ENCODE measurements at places on chromosomes 3 and 15.

- no peak for DNase-seq
These were observed 192.2 kb upstream of the GADL1 start for GRCh38 chr3:31086698-31087097.

- no peak for DNase-seq
These were observed 178.2 kb upstream of the EOMES start for GRCh38 chr3:27900316-27900715.

- DNase-seq = no peak
These were observed 31.6 kb downstream of the FAM227B start for GRCh38 chr15:49589030-49589429.

GRCh38 chr15:22874966-22875365 lies 36.5 kb downstream of the NIPA2 start:
- DNase-seq = no peak

DNA sequence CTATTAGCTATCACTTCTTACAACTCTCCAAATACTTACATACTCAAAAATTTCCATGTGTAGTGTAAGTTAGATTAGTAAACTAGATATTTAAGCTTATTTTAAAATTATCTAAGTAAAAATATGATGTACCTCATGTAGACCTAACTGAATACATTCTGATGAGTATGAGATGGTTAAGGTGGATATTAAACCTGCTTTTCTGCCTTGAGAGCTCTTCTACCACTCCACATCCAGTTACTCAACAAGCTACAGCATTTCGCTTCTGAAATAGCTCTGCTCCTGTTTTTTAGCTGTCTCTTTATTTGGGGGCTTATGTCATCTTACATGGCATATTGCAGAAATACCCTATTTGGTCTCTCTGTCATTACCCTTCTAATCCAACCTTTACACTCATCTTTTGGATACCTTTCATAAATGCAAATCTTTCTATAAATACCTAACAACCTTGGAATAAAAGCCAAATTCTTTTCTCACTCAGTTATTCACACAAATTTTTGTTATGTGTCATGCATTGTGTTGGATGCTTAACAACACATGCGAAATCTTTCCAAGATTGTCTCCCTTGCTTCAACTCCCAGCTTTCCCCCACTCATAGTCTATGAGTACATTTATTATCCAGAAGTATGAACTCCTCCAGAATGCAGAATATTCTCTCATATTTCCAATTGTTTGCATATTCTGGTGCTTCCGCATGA lies 92.0 kb downstream of the ALCAM start:
- peak; percentile 11 for DNase-seq

- no peak for DNase-seq
These were observed 348.6 kb upstream of the CDIN1 start for GRCh38 chr15:36230776-36231175.

GRCh38 chr3:169453256-169454059 lies 210.1 kb downstream of the MECOM start:
- no peak for DNase-seq

DNA sequence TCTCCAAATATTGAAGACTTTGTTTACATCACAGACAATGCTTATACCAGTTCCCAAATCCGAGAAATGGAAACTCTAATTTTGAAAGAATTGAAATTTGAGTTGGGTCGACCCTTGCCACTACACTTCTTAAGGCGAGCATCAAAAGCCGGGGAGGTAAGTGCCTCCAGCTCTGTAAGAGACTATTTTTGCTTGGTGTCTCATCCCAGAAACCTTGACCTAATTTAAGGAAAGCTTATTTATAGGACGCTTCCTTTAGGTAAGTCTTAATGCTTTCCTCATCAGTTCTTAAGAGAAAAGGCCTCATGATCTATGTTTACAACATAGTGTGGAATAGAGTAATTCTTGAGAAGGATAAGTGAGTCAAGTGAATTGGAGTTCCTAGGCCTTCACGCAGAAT lies 11.8 kb downstream of the CCNB2 start:
- no peak for DNase-seq

DNA sequence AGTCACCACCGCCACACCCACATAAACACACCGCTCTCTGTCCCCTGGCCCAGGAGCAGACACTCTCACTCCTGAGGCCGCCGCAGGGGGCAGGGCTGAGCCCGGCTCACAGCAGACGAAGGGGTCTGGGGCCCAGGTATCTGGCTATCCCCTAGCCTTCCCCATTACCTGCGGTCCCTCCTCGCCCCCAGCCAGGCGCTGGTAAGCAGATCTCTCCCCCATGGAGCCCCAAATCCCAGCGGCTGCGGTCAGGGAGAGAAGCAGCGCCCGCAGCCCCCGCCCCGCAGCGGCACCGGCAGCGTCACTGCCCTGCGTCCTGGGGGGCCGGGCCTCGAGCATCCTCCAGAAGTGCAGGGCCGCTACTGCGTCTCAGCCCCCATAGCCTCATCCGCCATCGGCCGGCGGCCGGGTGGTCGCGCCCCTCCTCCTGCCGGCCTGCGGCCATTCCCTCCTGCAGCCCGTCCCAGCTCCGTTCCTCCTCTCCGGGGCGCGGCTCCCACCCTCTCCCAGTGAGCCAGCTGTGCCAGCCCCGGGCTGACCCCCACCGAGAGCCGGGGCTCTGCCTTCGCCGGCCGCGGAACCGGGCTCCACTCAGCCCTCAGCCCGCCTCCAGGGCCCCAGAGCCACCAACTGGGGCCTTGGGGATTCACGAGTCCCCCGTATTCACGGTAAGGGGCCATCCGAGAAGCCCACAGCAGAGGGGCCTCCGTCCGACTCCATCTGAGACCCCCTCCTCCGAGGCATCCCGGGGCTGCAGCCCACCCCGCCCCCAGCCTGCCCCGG lies 13.1 kb downstream of the TNK2 start:
- DNase-seq = peak; percentile 74

- no peak for DNase-seq
These were observed 202.6 kb downstream of the PDCD6IP start for GRCh38 chr3:34001022-34001421.

DNA sequence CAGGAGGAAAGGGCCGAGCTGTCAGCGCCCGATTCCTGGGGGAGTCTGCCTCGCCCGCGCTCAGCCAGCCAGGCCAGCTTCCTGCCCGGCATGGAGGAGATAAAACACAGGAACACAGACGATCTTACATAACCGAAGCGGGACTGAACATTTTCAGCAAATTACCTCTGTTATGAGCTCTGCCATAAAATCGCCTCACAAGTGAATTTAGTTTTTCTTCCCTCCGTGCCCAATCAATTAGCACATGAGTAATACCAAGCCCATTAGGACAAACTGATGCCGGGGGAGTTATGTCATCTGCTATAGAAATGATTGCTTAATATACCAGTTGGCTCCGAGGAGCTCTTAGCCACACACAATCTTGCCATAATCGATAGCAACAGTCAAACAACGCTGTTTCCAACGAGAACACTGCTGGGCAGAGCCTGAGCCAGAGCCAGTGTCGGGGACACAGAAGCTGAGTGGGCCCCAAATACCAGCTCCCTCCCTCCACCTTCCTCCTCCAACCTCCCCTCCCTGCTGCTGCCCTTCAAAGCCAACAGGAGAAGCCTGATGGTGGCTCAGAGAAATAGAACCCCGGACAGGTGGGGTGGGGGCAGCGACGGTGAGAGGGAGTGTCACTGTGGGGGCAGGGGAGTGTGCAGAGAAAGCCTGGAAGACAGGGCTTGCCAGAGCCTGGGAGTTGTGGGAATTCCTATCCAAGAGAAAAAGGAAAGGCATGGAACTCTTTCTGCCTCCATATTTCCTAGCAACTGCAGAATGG lies 279.4 kb upstream of the TLE3 start:
- DNase-seq = no peak

GRCh38 chr3:58167431-58168351 lies 43.1 kb downstream of the DNASE1L3 start:
- peak; percentile 54 for DNase-seq

- peak; percentile 50 for DNase-seq
These were observed 1.4 kb downstream of the CEMIP start for GRCh38 chr15:80780416-80781221.

DNA sequence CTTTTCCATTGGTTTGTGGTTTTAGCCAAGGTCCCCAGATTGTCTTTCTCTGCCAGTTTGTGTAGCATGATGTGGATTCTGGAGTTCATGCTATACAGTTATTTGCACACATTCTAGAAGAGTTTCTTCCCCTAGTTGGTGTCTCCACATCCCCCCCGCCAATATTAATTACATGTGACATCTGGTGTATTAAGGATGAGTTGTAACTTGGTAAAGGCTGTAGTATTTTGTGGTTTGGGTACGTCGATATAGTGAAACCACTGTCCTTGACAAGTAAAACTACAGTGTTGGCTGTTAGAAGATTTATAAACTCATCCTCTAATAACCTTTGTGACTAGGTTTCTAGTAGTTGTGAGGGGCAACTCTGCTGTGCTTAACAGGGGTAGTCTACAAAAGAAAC lies 23.7 kb upstream of the P4HTM start:
- DNase-seq = no peak

GRCh38 chr15:63712828-63713520 lies 115.8 kb downstream of the FBXL22 start:
- DNase-seq = no peak

DNA sequence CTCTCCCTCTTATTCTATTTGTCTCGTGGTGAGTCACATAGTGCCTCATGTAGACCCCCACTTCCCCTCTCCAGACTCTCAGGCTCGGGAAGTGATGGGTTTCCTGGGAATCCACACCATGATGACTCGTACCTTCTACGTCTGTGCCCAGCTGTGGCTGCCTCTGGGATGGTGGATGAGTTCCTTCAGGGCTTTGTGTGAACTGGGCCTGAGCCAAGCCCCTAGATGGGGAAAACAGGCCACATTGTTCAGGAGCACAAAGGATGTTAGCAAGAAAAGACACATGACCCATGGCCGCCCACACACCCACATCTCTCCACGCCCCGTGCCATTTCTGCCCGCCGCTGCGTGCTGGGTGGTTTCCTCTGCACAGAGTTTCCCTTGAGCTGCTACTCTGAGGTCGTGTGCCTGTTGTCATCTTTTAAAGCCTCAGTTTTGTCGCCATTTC lies 10.5 kb downstream of the ISG20 start:
- DNase-seq = peak; percentile 100

- no peak for DNase-seq
These were observed 14.0 kb downstream of the FAM227B start for GRCh38 chr15:49606594-49606993.

- peak; percentile 64 for DNase-seq
These were observed 44.8 kb downstream of the KBTBD12 start for GRCh38 chr3:127959873-127960272.

DNA sequence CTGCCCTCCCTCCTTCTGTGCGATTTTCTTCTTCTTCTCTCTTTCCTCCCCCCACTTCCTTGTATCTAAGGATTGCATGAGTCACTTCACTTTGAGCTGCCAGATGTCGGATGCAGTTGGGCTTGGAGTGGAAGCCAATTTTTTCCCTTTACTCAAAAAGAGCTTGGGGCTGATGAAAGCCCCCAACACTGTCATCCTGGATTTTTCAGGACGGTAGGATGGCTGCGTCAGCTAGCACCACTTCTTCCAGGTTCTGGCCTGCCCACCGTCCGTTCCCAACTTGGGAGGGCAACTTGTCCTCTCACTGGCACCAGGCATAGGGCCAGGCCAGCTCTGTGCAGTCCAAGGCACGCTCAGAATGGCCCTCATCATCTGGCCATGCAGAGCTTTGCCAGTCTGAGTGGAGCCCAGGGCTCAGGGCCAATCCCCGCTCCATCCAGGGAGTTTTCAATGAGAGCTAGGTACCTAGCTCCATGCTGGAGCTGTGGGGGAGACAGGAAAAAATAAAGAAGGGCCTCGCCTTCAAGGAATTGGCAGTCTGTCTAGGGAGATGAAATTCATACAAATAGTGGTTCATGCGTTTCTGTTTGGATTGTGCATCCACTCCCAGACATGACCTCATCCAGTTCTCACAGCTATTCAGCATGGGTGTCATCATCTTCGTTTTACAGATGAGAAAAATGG lies 47.7 kb upstream of the INSYN1 start:
- peak; percentile 86 for DNase-seq

DNA sequence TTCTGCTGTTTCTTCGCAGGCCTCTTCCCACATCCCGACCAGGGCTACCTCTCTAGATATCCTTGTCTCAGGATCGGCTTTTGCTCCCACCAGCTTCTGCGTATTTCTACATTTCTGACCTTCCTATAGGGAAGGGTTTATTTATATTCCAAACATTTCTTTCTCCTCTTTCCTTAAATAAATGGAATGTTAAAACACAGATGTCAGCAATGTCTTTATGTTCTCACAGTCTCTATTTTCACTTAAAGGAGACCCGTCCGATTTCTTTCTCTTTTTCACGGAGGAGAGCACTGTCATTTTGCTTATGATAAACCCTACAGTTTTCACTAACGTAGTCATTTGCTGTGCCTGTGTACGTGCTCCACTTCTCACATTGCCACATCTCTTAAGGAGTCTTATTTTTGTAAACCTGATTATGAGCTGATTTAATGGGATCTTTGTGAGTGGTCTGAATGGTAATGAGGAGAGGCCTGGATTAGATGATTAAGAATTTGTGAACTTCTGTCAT lies 630 bp downstream of the KIF15 start:
- no peak for DNase-seq

- DNase-seq = peak; percentile 78
These were observed 28.9 kb downstream of the CFAP91 start for GRCh38 chr3:119731560-119732343.

DNA sequence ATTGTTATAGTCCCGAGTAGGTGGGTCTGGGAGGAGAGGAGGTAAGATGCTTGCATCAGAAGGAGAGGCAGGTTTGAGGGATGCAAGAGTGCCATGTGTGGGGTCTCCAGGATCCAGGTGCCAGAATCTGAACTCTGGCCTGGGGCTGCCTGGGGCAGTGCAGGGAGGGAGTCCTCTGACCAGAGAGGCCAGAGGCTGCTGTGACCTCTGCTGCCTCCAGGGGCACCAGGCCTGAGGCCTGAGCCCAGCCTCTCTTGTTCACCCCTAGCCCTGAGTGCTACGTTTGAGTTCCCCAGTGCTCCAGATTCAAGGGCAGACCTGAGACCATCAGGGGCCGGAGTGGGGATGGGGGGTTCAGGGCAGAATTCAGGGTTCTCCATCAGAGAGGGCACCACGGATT lies 7.4 kb downstream of the SLC38A3 start:
- no peak for DNase-seq
